Right lung (tissue), 10 donors: ENCODE measurements at places on chromosomes 2 and 18. TPM values are rescaled to one million over a fixed set of nuclear protein-coding genes. Genes with fewer than 3 reads are reported as not detected.

GRCh38 chr2:239200646-239201530 is 199.9 kb downstream of the HDAC4 start:
- no peak for DNase-seq

GRCh38 chr2:221602938-221603337 is 30.8 kb upstream of the EPHA4 start:
- no peak for DNase-seq

GRCh38 chr18:62790871-62791772 is 75.8 kb downstream of the PHLPP1 start:
- DNase-seq: no peak

DNA sequence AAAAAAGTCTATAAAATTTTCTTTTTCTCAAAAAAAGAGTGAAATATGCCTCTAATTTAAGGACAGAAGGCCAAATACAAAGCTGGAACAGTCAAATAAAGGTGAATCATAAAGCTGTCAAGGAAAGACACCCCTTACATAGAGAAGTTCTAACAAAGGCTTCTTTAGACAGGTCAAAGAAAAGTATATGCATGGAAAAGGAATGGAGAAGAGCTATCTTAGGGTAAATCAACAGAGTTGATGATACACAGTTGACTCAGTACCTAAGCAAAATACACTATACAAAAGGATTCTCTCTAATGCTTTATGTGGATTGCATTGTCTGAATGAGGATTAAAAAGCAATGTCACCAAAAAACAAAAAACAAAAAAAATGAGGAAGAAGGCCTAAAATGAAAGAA is 214.8 kb downstream of the TXNL1 start:
- no peak for DNase-seq

- no peak for DNase-seq
Observed at GRCh38 chr2:220469201-220469600, 841.8 kb downstream of the SLC4A3 start.

GRCh38 chr2:181655519-181655918 is 1.4 kb downstream of the CERKL start:
- DNase-seq: no peak

SERPINB3 gene
- polyA plus RNA-seq: not detected

TMEM198 gene
- polyA plus RNA-seq: 2.6 TPM

DSG2 gene
- polyA plus RNA-seq: 29.9 TPM
